ENCODE measurements at places on chromosomes 16 and 17.

DNA sequence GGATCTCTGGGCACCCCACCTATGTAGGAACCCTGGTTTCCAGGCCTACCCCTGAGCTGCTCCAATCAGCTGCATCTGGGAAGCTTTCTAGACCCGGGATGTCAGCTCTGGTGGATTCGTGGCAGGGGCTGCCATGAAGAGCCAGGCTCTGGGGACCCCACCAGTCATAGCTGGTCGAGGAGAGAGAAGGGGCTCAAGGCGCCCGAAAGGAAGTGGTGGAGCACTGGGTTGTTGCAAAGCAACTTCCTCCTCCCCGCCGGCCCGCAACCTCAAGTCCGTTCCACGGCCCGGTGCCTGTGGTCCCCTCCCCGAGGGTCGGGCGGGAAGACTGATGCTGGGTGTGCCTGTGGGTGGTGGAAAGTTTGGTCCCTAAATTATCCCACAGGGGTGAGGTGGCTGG, 10.2 kb downstream of the TBKBP1 start:
- no peak for DNase-seq

GRCh38 chr16:51989637-51990230, 557.2 kb downstream of the TOX3 start:
- DNase-seq = no peak

- no peak for DNase-seq
Measured at GRCh38 chr17:79789943-79790804, 6.7 kb downstream of the CBX8 start.

GRCh38 chr17:601926-602303, 112.7 kb downstream of the VPS53 start:
- DNase-seq = no peak

DNA sequence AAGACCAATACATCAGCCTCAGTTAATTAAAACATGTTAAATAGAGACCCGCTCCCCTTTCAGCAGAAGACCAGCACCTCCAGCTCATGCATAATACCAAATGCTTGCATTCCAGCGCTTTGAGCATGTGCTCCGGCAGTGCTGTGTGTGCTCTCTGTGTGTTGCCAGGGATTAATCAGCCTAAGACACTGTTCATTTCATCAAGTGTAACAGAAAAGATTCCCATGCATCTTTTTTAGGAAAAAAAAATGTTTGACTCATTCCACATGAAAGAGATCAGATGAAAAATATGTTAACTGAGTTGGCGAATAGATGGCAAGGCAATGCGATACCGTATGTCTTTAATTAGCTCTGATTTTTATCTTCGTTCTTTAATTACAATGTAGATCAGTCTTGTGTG, 187.6 kb downstream of the RPTOR start:
- DNase-seq = no peak

DNA sequence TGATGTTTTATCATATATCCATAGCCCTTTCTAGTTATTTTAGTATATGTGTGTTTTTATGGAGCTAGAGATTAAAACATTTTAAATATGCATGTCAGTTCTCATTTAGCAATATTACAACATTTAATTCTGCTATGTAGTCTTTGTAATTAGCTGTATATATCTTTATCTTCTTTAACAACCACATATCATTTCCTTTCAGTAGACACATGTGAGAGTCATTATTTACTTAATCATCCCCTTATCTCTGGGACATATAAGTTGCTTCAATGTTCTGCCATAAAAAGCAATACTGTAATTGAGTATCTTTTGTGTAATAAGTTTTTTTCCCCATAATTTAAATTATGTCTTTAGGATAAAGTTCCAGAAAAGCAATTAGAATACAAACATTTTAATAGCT, 52.0 kb upstream of the CLEC3A start:
- no peak for DNase-seq

GRCh38 chr16:15830832-15831451, 25.9 kb downstream of the MYH11 start:
- DNase-seq = no peak

GRCh38 chr17:63998050-63998720, at the start of gene PRR29:
TSS of gene PRR29 (plus strand) at chr17:63998351. CDS start at chr17:63998365, 14 bp downstream.
- peak; percentile 52 for DNase-seq

DNA sequence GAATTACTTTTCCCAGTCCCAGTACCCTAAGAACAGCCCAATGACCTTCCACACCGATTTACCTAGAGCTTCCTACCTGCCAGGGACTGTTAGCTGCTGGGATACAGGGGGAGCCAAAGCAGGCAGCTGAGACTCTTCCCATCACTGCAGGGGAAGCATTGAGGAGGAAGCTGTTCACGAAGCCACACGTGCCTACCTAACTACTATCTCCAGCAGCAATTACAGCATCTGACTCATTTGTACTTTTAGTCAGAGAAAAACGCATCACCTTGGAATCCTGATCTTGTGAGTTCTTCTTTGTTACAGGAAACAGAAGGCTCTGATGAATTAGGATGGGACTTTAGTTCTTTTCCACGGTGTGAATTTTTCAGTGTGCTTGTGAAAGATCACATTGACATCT, 113.7 kb upstream of the DHX40 start:
- DNase-seq = no peak
